ENCODE measurements at places on chromosomes 2 and 18. TPM values are rescaled to one million over a fixed set of nuclear protein-coding genes. Genes with fewer than 3 reads are reported as not detected.

GRCh38 chr2:236601316-236602202 is 31.9 kb downstream of the ACKR3 start:
- DNase-seq: no peak

GRCh38 chr18:79644006-79644665 is 35.5 kb upstream of the CTDP1 start:
- DNase-seq: peak; percentile 88

- DNase-seq: no peak
Observed at GRCh38 chr2:31138037-31138962, at the start of gene GALNT14. TSS of gene GALNT14 (minus strand) at chr2:31138440. CDS start at chr2:31138086, 354 bp downstream.

DNA sequence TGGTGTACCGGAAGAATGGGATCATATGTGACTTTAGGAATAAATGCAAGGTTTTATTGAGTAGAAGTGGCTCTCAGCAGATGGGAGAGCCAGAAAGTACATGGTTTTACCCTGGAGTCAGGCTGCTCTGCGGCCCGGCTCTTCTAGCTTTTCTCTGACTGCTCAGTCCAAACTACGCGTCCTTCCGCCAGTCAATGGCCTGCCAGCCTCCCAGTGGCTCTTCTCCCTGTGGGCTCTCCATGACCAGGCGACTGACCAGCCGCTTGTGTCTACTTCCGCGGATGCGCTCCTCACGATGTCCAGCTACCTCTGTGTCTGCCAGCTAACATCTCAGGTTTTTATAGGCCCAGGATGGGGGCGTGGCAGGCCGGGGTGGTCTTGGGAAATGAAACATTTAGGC is 220.4 kb downstream of the VAPA start:
- DNase-seq: no peak

GRCh38 chr2:62467475-62468321 is 38.3 kb downstream of the TMEM17 start:
- no peak for DNase-seq

GRCh38 chr18:31088532-31088931 is 13.7 kb downstream of the DSC2 start:
- no peak for DNase-seq

GRCh38 chr2:168543037-168543436 is 87.0 kb downstream of the CERS6 start:
- DNase-seq: no peak

GRCh38 chr2:47031909-47032668 is 116.5 kb upstream of the MCFD2 start:
- no peak for DNase-seq

GRCh38 chr2:240310645-240311044 is 124.8 kb upstream of the GPC1 start:
- no peak for DNase-seq

GRCh38 chr18:58756596-58757240 is 85.5 kb downstream of the MALT1 start:
- no peak for DNase-seq

DNA sequence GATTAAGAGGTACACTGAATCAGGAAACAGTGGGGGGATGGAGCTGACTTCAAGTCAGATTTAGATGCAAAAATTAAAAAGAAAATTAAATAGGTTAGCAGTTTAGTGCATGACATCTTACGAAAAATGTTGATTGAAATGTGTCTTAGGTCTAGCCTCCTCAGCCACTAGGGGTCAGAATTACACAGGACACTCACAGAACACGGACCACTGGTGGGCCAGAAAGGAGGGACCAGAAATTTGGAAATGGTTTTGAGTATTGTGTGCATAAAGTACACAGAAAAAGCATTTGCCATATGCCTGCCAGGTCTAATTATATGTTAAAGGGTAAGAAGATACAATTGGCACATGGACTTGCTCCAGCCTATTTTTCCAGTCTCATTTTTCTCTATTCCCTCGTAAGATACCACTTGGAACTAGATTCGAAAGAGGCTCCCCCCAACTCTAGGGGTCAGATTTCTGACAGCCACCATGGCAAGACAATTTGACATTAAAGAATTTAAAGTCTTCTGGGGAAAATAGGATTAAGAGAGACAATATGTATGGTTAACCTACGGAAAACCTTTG is 550.2 kb upstream of the SETBP1 start:
- no peak for DNase-seq

GRCh38 chr18:9730786-9731185 is 22.7 kb downstream of the RAB31 start:
- DNase-seq: no peak

GRCh38 chr2:207683438-207683837 is 28.0 kb upstream of the CCNYL1 start:
- DNase-seq: no peak

DNA sequence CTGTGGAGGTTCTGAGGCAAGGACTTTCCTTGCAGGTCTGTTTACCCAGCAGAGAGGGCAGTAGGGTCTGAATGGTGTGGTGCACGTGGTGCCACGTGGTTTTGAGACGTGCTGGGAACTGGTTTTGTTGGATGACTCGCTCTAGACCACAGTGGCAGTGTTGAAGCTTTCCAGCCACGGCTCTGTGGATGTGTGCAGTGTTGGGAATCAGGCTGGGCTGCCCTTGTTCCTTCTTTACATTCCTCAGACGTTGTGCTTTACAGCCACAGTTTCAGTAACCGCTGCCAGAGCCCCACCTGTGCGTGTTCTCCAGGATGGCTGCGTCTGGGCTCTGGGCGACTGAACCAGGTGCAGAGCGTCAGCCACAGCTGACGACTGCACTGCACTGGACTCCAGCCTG is 8.2 kb downstream of the CTDP1 start:
- DNase-seq: no peak

Gene BMP10
- not detected for total RNA-seq

Gene LTBP1
- 5.1 TPM for total RNA-seq

Gene TMEM169
- total RNA-seq: 0.42 TPM

Gene ACVR1
- 16.9 TPM for total RNA-seq
